ENCODE measurements at places on chromosomes 12 and 14.

- DNase-seq, result no peak
Observed at GRCh38 chr12:119749666-119750065, 81.7 kb downstream of the PRKAB1 start.

DNA sequence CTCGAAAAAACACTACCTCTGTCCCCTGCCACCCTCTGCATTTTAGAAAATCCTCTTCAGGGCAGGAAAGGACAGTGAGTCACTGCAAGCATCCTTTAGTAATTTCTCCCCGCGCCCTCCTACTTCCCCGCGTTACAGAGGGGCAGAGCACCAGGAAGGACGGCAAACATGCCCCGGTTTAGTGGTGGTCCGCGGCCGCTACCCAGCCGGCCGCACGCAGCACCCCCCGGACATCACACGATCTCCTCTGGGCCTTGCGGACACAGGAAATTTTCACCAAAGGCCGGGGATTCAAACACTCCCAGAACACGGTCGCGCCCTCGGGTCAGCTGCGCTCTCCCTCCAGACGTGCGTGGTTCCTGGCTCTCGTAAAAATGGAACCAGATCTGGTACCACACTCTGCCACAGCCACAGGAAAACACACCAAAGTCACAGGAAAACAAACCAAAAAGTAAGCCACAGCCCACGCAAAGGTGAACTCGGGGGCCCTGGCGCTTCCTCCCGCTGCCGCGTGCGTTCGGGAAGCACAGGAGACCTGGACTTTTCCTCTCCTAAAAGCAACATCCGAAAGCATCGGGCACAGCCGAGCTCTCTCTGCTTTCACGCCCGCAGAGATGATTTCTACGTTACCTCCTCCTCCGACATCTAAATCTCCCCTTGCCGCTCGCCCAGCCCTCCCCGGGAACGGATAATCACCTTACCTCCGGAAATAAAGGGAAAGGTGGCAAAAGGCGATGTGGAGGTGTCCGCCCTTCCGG is 839 bp downstream of the SLC38A1 start:
- no peak for DNase-seq

DNA sequence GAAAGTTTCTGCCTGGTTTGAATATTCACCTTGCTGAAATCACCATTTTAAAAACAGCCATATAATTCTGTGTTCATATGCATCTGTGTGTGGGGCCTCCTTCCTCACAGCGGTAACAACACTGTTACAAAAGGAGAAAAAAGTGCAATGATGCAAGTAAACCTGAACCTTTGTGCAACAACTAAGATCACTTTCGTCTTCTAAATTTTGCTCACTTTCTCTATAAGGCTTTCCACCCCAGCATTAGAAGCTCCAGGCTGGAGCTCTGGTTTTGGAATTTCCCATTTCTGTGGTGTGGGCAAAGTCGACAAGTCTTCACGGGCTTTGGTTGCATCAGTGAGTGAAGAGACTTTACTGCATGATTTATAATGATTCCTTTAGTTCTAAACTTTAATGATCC is 18.4 kb downstream of the FGD6 start:
- no peak for DNase-seq

DNA sequence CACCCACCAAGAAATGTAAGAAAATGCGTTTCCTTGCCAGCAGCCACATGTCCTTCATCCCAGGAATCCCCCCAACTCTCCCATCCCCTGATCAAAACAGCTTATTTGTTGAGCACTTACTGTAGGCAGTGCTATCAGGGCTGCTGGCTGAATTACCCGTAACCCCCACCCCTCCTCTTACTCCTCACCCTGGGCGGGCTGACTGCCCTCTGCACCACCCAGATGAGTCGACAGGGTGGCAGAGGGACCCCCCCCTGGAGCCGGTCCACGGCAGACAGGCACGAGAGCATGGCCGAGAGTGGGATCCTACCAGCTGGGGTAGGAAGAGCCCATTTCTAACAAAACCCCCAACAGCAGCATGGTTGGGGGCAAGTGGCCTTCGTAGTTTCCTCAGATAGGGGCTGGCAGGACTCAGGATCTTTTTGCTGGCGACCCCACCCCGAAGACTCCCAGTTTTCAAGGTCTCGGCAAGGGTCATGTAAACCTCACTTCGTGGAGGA is 1.1 kb upstream of the RHOF start:
- DNase-seq, result peak; percentile 23

GRCh38 chr12:93743999-93744689 is 67.0 kb downstream of the CRADD start:
- DNase-seq, result no peak

GRCh38 chr14:44149597-44149996 is 357.5 kb downstream of the FSCB start:
- no peak for DNase-seq

DNA sequence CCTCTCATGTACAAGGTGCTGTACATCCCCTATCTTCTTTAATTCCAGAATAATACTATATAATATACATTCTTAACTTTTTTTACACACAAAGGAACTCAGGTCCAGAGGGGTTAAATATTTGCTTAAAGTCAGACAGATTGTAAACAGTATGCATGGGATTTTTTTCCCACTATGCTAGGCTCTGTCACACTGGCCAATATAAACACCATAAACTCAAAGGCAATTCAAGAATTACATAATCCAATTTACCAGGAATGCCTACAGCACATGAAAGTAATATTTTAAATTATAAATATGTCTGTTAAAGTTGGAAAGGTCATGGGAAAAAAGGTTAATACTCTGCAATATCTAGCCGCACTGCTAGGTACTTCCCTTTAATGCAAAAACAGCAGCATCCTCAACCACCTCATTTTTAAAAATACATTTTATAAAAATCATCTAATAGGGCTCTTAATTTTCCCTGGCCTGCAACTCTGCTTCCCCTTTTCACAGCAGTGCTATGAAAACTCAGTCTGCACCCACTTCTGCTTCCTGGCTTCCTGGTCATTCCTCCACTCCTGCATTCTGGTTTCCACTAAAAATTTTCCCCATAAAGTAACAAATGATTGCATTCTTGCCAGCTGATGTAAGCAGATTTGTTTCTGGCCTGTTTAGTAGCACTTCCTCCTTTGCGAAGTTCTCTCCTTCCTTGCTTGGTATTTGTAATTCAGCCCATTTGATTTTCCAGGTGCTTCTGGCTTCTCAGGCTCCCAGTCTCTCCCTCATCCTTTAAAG is 128.1 kb downstream of the ITPR2 start:
- no peak for DNase-seq

DNA sequence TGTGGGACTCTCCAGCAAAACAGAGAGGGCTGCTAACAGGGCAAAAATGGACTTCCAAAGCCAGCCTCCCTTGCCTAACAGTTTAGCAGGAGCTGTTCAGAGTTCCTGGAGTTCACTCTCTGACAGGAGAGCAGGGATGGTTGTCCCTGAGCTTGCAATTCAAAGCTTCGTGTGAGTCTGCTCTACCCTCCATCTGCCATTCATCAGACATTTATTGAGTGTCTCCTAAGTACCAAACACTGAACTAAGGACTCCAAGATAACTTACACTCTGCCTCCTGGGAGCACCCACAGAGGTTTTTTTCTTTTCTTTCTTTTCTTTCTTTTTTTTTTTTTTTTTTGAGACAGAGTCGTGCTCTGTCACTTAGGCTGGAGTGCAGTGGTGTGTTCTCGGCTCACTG is 28.7 kb downstream of the RHOF start:
- no peak for DNase-seq

- no peak for DNase-seq
Observed at GRCh38 chr14:88030079-88030478, 25.1 kb downstream of the GPR65 start.

DNA sequence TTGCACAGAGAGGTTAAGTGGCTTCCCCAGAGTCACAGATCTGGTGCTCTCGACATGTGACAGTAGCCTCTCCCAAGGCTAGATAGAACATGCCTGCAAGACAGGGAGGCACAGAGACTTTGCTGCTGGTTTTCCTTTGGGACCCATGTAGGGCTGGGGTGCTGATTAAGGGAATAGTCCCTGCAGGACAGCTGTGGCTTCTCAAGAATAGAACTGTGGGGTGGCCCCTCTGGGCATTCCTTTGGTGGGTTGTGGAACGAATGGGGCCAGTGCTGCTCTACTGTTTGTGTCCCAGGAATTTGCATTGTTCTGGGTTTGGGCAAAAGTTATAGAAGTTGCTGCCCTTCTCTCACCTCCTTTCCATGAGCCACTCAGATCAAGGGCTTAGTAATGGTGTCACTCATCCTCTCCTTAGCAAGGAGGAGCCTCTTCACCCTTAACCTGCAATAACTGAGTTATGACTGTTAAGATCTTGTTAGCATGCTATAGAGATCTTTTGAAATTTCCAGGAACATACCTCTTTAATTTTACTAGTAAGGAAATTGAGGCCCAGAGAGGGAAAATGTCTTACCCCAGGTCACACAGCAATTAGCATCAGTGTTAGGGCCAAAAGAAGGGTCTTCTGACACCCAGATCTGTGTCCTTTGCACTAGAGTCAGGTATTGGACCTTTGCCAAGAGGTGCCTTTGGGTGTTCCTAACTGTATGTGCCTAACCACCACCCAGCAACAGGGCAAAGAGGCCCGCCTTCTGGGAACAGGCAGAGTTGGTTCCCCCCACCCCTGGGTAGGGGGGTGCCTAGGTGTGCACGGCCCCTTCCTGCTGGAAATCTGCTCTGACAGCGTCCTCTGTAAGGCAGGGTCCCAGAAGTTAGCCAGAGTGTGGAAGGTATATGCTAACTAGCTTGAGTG is 31.4 kb downstream of the CD9 start:
- DNase-seq, result no peak

GRCh38 chr12:120712610-120713009 is 2.4 kb downstream of the UNC119B start:
- no peak for DNase-seq

GRCh38 chr12:39145175-39145999 is 240.0 kb upstream of the CPNE8 start:
- DNase-seq, result peak; percentile 20

DNA sequence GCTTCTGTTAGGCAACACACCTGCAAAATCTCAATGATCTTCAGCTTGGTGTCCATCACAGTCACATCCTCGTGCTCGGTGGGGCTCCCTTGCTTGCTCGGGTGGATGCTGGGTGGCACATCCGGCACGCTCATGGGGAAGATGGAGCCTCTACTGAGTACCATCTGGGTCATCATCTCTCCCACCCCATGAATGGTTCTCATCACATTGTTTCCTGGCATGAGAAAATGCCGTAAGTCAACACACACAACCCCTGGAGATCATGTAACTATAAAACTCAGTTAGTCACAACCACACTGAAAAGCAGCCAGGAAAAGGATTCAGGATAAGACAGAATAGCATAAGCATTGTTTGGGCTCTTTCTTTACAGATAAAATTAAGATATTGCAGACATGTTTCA is 201.1 kb downstream of the ITPR2 start:
- no peak for DNase-seq

DNA sequence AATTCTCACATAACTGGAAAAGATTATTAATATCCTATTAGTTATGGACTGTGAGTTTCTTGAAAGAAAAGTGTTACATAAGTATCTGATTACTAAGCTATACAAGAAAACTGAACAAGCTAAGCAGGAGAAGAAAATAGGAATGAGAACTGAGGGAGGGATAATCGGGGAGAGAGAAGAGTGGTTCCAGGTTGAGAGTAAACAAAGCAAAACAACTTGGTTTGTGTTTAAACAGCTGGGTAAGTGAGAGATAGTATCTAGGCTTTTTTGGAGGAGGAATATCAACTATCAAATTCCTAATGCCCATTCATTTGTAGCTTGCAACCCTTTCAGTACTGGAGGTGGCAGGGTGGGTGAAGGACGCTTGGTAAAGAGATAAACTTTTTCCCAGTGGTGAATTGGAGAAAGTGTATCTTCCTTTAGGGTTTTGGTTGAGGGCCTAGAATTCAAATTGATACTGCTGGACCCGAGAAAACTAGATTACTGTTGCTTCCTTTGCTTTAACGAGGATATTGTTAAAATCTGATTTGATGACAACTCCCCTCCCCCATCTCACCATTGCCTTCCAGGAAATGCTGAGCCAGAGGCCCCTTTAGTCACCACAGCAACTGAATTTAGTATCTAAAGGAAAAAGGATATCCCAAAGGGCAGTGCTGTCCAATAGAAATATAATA is 2.0 kb upstream of the SLC2A3 start:
- DNase-seq, result no peak

DNA sequence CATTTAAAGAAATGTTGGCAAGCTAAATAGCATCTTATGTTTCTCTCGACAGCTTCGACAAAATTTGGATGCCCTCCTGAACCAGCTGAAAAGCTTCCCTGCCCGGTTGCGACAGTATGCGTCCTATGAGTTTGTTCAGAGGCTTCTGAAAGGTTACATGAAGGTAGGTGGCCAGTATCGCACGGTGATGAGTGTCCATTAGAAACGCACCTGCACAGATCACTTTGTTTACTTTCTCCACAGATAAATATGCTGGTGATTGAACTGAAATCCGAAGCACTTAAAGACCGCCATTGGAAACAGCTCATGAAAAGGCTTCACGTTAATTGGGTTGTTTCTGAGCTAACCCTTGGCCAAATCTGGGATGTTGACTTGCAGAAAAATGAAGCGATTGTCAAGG is 36.5 kb downstream of the DYNC1H1 start:
- no peak for DNase-seq

DNA sequence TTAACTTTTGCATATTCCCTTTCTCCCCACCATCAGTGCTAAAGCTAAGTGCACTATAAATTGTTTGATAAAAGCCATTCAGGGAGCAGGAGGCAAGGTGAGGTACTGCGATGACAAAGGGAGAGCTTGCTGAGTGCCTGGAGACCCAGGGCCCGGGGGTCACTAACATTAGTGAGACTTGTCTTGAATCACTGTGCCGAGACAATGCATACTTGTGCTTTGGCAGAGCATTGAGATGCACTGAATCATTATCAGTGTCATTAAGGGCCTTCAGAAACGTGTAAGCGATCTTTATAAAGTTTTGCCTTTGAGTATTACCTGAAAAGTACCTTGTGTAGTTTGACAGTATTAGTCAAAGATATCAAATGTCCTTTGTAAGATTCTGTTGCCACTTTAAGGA is 447.5 kb downstream of the PCNX1 start:
- DNase-seq, result no peak
